ENCODE measurements at places on chromosomes 6 and 20.

GRCh38 chr6:139600919-139601475, 226.5 kb upstream of the CITED2 start:
- DNase-seq: peak; percentile 30

DNA sequence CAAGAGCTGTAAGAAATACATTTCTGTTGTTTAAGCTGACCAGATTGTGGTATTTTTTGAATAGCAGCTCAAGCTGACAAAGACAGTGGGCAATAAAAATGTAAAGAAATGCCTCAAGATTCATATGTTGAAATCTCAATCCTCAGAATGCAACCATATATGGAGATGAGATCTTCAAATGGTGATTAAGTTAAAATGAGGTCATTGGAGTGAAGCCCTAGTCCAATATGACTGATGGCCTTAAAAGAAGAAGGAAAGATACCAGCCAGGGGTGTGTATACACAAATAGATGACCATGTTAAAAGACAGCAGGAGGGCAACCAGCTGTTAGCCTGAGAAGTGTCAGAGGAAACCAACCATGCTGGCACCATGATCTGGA, 7.1 kb upstream of the DDO start:
- no peak for DNase-seq

DNA sequence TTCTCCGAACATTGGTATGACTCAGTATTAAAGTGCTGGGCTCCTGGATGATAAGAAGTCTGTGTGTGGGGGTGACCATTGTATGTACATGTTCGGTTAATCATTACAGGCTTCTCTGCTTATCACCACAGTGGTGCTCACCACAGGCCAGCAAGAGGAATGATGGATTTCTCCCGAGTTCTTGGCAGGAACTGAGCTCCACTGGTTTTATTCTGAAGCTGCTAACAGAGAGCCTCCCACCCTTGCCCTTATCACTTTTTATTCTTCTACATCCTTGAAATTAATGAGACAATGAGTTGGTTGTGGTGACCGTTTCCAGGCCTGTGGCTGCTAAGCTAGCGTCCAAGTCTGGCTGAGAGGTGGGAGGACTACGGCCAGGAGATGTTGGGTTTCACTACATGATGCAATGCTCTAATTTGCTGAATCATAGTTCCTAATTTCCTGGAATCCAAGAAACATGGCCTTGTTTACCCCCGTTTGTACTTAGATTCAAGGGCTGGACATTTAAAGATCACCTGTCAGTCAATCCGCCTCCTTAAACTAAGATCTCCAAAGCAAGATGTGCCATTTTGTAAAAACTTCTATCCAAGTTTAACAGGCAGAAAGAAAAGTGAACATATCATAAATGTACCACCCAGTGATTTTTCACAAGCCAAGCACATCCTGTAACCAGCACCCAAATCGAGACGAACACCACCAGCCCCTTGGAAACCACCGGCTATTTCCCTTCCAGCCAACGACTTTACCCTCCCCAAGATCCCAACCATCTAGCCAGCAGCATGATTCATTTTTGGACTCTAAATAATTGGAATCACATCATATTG, 172.5 kb downstream of the FOXA2 start:
- no peak for DNase-seq

GRCh38 chr20:34293589-34293988, 9.6 kb downstream of the AHCY start:
- DNase-seq: no peak

GRCh38 chr6:75283907-75284631, 523 bp downstream of the TMEM30A start:
- DNase-seq: peak; percentile 38

GRCh38 chr6:121504227-121504626, 68.8 kb downstream of the GJA1 start:
- DNase-seq: no peak

GRCh38 chr20:20497242-20497978, 129.5 kb downstream of the INSM1 start:
- DNase-seq: no peak

DNA sequence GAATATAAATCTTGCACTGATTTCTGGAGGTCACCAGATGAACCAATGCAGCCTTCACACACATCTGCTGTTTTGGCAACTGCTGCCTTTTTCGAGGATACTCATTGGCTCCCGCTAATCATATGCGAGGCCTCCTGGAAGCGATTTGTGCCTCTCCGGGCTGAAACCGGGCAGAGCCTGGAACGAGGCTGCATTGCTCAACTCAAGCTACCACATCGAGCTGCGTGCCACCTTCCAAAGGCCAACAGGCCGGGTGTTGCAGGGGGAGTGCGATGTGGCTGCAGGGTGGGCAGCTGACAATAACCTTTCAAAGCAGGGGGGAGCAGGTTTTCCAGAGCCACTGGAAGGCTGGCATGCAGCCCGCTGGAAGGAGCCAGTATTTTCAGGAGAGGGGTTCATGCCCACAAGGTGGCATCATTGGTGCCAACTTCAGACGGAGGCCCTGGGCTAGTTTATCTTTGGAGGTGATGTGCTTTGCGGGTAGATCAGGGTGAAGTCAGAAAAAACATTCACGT, 122.6 kb upstream of the IFNGR1 start:
- peak; percentile 54 for DNase-seq

DNA sequence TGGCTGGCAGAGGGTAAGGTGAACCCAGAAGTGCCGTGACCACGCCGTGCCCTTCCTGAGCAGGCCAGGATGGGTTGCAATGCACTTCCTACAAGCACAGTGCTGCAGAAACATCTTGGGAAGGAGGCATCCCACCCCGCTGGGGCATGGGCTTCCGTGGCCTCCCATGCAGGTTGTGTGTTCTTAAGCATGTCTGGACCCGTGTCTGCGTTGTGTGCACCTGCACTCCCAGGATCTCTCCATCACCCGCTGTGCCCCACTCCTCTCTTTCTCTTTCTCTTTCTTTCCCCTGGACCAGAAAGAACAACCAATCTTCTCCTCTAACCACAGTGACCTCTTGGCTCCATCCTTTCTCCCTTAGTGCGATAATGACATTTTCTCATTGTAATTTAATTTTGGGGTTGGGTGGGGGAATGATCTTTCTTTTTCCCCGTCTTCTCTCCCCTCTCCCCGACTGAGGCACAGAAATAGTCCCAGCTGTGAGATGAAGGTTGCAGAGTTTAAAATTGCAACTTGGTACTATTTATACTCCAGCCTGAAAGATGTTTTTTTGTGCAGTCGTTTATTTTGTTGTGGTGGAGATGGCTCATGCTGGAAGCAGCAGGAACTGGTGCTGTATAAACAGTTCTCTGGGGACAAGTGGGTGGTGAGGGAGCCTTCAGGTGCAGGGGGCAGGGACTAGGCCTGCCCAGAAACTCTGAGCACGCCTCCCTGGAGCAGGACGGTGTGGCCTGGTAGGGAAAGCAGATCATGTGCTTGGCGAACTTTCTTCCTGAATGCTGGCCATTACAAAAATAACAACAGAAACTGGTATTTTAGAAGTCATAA, 20.5 kb downstream of the BCAS4 start:
- DNase-seq: peak; percentile 45

DNA sequence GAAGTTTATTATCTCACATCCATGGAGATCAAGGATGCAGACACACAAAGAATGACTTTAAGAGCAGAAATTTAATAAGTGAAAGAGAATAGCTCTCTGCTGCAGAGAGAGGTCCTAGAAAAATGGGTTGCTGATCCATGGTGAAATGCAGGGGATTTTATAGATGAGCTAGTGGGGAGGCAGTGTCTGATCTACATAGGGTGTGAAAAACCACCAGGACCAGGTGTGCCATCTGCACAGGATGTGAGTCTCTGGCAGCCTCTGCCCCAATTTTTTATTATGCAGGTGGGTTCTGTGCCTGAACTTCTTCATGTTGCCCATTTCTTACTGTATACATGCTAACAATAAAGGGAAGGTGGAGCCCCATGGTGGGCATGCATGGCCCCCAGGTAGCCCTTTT, 19.9 kb upstream of the NANP start:
- peak; percentile 45 for DNase-seq

DNA sequence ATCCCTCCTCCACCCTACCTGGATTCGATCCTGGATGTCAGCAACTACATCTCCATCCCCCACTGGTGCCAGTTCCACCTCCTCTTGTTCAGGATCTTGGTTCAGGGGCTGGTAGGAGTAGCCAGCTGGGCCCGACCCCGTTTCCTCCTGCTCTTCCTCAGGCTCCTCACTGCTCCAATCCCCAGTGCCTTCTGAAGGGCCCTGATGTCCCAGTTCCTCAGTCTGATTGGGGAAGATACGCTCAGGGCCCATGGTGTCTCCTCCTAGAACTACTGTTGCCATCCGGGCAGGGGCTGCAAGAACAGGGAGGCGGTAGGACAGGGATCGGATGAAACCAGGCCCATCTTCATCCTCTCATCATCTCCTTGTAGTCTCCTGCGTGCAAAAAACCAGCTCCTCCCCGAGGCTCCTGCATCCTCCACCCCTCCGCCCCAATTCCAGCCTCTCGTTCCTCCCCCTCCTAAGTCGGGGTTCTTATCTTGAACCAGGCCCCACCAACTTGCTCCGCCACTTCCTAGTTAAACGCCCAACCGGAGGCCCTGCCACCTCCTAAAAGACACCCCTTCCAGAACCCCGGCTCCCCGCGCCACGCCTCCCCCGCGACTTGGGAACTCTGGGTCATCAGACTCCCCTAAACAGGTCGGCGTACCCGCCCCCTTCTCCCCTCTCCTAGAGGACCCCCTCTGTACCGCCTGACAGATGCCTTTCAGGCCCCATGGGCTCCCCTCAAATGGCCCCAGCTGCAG, 476 bp downstream of the MEA1 start:
- DNase-seq: no peak

GRCh38 chr6:16109659-16110305, 19.1 kb upstream of the MYLIP start:
- DNase-seq: no peak

- DNase-seq: no peak
Observed at GRCh38 chr6:89970609-89971337, 76.5 kb downstream of the GJA10 start.

- no peak for DNase-seq
Observed at GRCh38 chr6:136607204-136607931, 57.1 kb upstream of the MAP7 start.

DNA sequence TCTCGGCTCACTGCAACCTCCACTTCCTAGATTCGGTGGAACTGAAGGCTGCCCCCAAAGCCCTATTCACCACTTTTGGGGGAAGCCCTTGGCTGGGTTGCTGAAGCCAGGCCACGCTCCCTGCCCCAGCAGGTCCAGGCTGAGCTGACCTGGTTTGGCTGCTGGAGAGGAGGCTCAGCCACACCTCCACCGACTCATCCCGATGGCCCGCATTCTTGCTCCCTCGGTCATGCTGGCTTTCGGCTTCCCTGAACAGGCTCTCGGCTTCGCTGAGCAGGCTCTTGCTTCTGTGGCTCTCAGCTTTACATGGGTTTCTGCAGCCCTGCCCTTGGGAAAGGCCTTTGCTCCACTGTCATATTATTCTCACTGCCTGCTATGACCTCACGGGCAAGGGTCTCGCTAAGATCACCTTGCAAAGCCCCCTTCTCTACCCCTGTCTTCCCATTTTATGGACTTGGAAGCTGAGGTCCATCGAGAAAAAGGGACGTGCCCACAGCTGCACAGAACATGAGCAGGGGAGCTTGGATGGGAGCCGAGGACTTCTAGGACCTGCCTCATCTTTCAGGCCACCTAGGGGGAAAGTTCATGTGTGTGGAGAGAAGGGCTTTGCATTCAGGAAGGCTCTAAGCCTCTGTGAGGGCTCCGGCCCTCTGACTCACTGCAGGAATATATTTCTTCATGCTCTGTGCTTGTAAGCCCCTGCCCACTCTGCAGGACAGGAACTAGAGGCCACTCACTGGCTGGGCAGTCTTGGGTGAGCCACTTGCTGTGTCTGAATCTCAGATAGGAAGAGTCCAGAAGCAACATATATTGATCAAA, 15.6 kb downstream of the ARHGAP40 start:
- DNase-seq: no peak

GRCh38 chr20:10625641-10626040, 48.2 kb downstream of the JAG1 start:
- DNase-seq: no peak

DNA sequence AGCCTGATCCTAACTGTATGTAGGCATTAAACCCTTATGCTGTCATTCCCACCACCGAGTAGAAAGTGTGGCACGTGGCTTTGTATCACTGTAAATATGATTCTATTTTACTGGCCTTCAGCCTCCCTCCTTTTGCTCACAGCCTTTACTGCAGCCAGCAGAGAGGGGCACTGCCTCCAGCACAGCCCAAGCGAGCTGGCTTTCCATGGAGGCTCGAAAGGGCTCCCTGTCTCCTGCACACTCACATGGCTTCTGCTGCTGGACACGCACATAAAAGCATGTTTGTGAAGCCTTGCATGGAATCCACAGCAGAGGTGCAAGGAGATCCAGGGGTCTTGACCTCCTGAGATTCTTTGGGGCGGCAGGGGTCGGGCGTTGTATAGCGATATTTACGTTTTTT, 51.3 kb downstream of the RNASET2 start:
- no peak for DNase-seq

DNA sequence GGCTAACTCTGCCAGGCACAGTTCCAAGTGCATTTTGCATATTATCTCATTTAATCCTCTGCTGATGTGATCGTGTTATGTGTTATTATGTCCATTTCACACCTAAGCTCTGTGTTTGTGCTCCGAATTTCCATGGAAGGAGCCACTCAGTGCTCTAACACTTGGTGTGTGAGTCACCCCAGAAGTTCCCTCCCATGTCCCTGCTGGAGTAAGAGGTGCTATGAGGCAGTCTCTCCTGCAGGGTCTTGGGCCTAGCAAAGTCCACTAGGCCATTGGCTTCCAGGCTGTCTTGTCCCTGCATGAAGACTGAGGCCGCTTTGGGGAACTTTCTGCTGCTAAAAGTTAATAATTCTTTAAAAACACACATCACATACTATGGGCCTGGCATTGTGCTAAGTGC, 405.9 kb upstream of the SULF2 start:
- no peak for DNase-seq

DNA sequence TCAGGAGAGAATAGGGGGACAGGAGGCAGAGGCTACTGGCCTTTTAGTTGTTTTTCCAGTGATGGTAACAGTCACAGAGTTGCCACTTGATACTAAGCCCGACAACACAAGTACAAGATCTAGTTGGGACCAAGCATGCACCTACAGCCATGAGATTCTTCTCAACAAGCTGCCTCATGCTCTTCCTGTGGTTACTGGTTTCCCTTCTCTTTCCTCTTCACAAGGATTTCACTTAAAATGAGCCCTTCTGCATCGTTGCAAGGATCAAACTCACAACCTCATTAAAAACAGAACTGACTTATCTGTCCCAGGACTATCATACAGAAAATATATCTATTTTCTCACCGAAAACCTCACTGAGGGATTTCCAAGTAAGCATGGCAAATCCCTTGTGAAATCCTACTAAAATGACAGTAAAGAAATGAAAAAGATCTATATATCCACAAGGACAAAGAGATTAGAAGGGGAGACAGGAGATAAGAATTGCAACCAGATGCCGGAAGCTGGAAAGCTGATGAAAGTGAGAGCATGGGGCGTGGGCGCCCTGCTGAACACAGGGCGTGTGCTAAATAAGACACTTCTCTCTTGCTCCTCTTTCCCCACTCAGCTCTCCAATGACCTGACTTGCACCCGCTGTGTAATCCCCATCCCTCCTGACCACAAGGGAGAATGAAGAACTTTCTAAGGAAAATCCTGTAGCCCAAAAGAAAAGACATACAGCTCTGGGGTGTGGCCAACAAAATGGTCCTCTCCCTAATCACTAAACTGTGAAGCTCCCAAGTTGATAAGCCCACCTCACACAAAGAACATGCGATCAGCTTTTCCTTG, 13.4 kb downstream of the MTFR2 start:
- DNase-seq: no peak

Data from activated CD8-positive, alpha-beta T cell treated with anti-CD3 and anti-CD28 coated beads for 36 hours (primary cell).